ENCODE measurements at places on chromosomes 2 and 18. TPM values are rescaled to one million over a fixed set of nuclear protein-coding genes. Genes with fewer than 3 reads are reported as not detected.

DNA sequence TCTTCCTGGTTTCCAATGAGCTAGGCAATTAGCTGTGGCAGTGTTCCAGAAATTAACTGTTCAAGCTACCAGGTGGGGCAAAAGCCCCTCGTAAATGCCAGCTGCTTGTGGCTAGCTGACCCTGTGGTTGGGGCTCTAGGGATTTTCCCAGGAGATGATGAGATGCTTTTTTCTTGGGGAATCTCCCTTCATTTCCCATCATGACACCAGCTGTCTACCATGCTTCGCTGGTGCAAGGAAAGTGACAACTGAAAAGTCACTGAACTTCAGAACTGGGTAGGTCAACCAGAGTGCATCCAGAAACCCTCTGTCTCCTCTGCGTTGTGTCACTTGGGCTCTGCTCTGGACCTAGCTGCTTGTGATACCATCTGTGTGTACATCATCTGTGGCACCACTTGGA, 386.5 kb upstream of the DCC start:
- no peaks in the 10 kb centered on the region for H3K27me3 ChIP-seq
- H3K27ac ChIP-seq = no peak overlapping the region
- H3K4me3 ChIP-seq = no peak overlapping the region

GRCh38 chr2:218223046-218223445, 6.1 kb downstream of the ARPC2 start:
- no peak overlapping the region for H3K4me3 ChIP-seq
- H3K27me3 ChIP-seq = no peaks in the 10 kb centered on the region
- H3K27ac ChIP-seq = no peak overlapping the region
- no peak for DNase-seq
- H3K4me1 ChIP-seq = peaks cover 19% of the 10 kb centered on the region
- H3K36me3 ChIP-seq = peaks cover 6% of the 10 kb centered on the region

GRCh38 chr2:233828546-233829192, 25.7 kb downstream of the HJURP start:
- H3K27me3 ChIP-seq = peaks cover 2% of the 10 kb centered on the region
- DNase-seq = no peak
- H3K4me1 ChIP-seq = no peaks in the 10 kb centered on the region

The WDFY1 gene
- total RNA-seq = 54.6 TPM

DNA sequence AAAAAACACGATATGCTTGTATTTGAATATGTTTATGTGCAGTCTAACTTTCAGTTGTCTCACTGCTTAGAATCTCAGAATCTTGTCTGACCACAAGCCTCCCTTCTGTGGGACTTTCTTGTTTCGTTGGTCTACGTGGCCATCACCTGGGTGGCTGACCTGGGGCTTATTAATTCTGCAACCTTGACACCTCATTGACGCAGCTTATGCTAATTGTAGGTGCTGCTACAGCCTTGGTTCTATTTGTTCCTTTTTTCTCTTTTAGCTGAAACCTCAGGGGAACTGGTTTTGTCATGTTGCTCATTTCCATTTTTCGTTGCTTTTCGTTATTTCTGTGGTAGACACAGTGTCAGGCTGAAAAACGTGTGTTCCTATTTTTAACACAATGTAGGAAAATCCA, 273.7 kb downstream of the SLC4A3 start:
- H3K27me3 ChIP-seq = no peaks in the 10 kb centered on the region
- H3K4me3 ChIP-seq = no peak overlapping the region
- DNase-seq = no peak
- H3K27ac ChIP-seq = no peak overlapping the region
- H3K36me3 ChIP-seq = no peaks in the 10 kb centered on the region

- no peaks in the 10 kb centered on the region for H3K36me3 ChIP-seq
- peaks cover 11% of the 10 kb centered on the region for H3K4me1 ChIP-seq
- peak; percentile 37 for DNase-seq
- no peaks in the 10 kb centered on the region for H3K27me3 ChIP-seq
- H3K4me3 ChIP-seq = peak within 1 kb of the TSS; percentile 93
Measured at GRCh38 chr2:105329561-105330495, at the start of gene TGFBRAP1. Gene TGFBRAP1 (minus strand): TSS chr2:105329735. CDS start chr2:105308301, 21,434 bp downstream.

- no peak for DNase-seq
- H3K36me3 ChIP-seq = no peaks in the 10 kb centered on the region
- H3K27ac ChIP-seq = no peak overlapping the region
- H3K4me1 ChIP-seq = peaks cover 16% of the 10 kb centered on the region
- peaks cover 9% of the 10 kb centered on the region for H3K27me3 ChIP-seq
Measured at GRCh38 chr2:43078781-43079755, 147.3 kb downstream of the ZFP36L2 start.

DNA sequence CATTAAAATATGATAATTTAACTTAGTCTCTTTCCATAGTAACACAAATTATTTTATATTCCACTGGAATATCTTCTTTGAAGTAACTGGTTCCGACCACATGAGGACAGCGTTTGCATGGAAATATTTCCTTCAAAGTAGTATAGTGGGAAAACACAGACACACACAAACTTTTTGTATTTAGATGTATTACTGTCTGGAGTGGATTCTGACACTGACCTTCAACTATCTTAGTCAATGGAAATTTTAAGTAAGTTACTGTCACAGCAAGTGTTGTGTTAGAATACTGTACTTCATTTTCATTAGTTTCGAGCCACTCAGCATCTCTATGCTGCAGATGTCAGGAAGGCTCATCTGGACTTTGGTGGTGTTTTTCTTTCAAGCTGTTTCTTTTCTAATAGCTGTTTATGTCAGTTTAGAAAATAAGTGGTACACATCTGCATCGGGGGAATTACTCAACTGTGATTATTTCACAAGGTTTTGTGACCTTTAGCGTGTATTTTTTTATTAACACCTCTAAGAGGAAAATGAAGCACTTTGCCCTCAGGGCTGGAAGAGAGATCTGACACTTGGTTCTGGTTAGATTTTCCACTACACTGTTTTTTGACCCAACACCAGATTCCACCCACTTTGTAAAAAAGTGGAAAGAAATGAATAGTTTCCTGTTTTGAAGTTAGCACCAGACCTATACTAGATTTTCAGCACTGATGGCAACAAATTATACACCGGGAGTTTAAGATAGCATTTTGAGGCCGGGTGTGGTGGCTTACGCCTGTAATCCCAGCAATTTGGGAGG, 18.9 kb upstream of the THOC1 start:
- DNase-seq = no peak
- H3K4me3 ChIP-seq = no peak overlapping the region
- H3K4me1 ChIP-seq = no peaks in the 10 kb centered on the region
- no peak overlapping the region for H3K27ac ChIP-seq

- H3K27me3 ChIP-seq = no peaks in the 10 kb centered on the region
- H3K36me3 ChIP-seq = peaks cover 4% of the 10 kb centered on the region
- no peaks in the 10 kb centered on the region for H3K4me1 ChIP-seq
- H3K27ac ChIP-seq = no peak overlapping the region
- DNase-seq = no peak
- no peak overlapping the region for H3K4me3 ChIP-seq
Measured at GRCh38 chr2:332592-332991, 44.7 kb upstream of the ALKAL2 start.

The HJURP gene
- total RNA-seq = 23.1 TPM

The ALKAL2 gene
- 0.42 TPM for total RNA-seq

DNA sequence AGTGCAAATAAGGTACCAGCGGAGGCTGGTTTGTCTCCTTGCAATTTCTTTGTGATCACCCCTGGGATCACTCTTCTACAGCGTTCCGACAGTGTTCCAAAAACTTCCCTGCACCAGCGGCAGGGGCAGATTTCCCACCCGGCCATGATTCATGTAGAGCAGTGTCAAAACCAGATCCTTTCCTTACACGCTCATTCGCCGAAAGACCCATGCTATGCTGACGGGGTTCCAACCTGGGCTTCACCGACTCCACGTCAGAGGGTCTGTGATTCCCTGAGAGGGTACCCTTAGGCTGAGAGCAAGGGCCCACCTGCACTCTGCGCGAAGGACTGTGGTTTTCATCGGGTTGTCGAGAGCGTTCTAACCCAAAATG, 423 bp upstream of the TTC27 start:
- peaks cover 13% of the 10 kb centered on the region for H3K27me3 ChIP-seq
- peak overlapping the region; percentile 93 for H3K4me3 ChIP-seq
- DNase-seq = no peak
- peaks cover 4% of the 10 kb centered on the region for H3K36me3 ChIP-seq
- peak overlapping the region; percentile 94 for H3K27ac ChIP-seq

- H3K4me3 ChIP-seq = no peak overlapping the region
- H3K27me3 ChIP-seq = no peaks in the 10 kb centered on the region
- DNase-seq = no peak
- H3K36me3 ChIP-seq = peaks cover 5% of the 10 kb centered on the region
Measured at GRCh38 chr2:178836807-178837206, 29.6 kb upstream of the TTN start.

The FEV gene
- 15.6 TPM for total RNA-seq

The IL36A gene
- not detected for total RNA-seq

DNA sequence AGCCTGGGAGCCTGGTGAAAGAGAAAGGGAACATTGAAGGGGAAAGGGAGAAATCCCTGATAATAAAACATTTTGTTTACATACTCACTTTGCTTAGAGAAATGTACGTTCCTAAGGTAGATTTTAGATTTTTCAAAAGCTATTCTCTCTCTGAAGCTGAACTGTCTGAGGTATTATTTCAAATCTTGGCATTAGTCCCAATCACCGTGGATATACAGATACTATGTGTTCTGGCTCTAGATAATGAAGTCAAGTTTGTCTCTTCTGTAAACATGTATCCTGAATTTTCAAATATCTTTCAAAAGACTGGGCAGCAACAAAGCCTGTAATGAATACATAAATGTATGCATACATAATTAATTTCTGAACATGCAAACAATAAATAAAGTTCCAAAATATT, 1104.2 kb upstream of the FAM98A start:
- no peak for DNase-seq
- H3K4me3 ChIP-seq = no peak overlapping the region
- peaks cover 7% of the 10 kb centered on the region for H3K27me3 ChIP-seq
- H3K27ac ChIP-seq = peak overlapping the region; percentile 47

All from progenitor cell of endocrine pancreas (in vitro differentiated cells).